ENCODE measurements at places on chromosomes 13 and 19.

DNA sequence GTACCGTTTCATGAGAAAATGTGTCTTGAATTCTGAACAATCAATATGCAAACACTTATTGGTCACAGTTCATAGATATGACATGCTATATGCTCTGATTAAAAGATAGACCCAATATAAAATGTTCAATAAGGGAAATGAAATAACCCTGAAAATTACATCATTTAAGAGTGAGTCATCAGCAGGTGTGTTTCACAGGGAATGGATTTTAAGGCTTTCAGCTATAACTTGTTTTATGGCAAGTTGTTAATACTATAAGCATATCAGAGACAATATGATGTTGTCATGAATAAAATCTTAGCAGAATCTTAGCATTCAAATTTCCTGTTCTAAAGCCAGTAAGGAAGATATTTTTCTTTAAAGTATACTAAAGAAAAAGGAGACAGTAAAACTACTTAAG, 483.4 kb upstream of the PCDH9 start:
- no peak for DNase-seq

- no peak for DNase-seq
Measured at GRCh38 chr13:110133425-110134235, 173.3 kb downstream of the COL4A1 start.

- no peak for DNase-seq
Measured at GRCh38 chr19:4916292-4917082, 7.2 kb downstream of the UHRF1 start.

- no peak for DNase-seq
Measured at GRCh38 chr13:63948045-63948444, 2532.4 kb upstream of the PCDH20 start.

DNA sequence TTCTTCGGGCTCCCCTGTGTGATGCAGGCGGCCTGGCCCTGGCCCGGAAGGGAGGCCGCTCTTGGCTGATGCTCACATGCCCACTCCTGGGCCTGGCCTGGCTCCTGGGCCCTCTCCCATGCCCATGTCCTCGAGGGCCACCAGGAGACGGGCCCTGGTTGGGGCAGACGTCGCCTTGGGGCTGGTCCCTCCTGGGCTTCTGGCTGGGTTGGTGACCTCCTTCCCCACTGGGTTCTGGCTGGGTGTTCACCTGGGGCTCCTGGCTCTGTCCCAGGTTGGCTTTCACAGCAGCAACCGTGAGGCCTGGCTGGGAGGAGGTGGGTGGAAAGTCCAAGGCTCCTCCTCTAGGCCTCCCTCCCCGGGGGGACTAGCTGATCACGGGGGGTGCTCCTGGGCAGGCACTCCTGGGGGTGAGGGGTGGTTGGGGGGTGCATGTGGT, 15.5 kb upstream of the SLC7A10 start:
- no peak for DNase-seq

DNA sequence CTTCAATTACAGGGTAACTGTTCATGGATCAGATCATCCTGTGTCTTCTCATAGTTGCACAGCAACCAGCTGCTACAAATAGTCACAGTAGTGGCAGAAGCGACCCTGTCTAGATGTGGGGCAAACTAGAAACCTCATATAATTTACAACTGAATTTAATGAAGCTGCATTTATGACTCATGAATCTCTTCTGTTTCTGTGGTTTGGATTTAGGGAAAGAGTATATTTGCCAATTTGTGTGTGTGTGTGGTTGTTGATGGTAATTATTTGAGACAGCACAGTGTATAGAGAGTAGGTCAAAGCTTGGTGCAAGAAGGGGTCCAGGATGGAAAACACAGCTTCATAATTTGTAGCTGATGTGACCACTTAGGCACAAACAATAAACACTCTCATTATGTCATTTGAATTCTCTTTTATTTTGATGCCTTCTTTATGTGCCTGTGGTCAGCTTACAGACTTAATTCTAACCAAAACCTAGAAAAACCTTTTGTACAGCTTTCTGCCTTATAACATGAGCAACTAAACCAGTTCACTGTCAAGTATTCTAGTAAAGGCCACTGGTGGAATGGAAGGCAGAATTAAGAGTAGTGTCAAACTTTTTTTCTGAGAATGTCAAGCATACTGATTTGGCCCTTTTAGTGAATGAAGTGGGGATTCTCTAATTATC, 218.1 kb downstream of the TBC1D4 start:
- no peak for DNase-seq

DNA sequence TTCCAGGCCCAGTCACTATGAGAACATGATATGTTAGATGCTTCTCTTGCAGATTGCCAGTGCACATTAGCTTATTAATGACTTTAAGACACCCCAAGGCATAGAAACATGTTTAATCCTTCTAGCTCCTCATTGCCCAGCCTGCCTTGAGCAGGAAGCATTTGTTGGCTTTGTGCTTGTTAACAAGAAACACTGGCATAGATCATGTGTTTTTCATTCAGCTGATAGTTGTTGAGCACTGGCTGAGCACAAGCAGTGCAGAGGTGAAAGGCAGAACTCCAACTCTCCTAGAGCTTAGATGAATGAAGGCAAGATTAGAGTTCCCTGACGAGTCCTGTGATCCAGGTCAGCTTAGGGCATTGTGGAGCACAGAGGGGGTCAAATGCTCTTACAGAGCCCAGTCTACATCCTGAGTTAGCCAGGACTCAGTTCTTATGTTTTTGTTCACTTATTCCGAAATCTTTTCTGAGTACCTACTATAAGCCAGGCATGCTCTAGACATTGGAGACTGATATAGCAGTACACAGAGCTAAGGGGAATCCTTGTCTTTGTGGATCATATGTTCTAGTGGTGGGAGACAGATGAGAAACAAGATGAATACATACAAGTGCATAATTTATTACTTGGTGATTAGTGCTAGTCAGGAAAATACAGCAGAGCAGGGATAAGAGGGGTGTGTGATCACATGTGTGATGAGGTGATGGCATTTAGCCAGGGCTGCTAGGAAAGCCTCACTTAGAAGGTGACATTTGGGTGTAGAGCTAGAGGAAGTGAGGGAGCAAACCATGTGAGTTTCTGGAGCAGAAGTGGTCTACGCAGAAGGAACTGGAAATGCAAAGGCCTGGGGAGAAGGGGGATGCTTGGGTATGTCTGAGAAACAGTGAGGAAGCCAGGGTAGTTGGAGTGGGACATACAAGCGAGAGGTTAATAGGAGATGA, 101.2 kb downstream of the WASF3 start:
- no peak for DNase-seq

All from effector CD4-positive, alpha-beta T cell (primary cell).